Kidney (tissue), 22 donors: ENCODE measurements at places on chromosomes 3 and 15. TPM values are rescaled to one million over a fixed set of nuclear protein-coding genes. Genes with fewer than 3 reads are reported as not detected.

THPO gene
- total RNA-seq: 0.85 TPM

- no peak for DNase-seq
- H3K27ac ChIP-seq: no peak overlapping the region
- no peaks in the 10 kb centered on the region for H3K27me3 ChIP-seq
- H3K4me1 ChIP-seq: no peaks in the 10 kb centered on the region
- H3K4me3 ChIP-seq: no peak overlapping the region
These were observed 81.7 kb upstream of the ZPLD1 start for GRCh38 chr3:102353148-102353547.

DNA sequence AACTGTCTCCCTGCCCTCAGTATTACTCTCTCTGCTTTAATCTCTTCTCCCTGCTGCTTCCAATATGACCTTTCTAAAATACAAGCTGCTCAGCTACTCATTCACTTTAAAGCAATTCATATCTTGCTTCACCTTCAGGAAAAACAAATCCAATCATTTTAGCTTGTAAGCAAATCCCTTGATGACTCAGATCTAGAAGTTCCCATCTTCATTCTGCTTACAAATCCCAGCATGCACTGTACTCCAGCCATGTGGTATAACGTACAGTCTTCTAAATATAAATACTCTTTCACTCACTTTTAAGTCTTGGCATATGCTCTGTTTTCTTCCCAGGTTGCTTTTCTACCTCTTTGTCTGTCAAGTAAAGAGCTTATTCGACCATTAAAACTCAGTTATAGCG, 1009.1 kb upstream of the SEMA6D start:
- no peaks in the 10 kb centered on the region for H3K4me1 ChIP-seq
- no peaks in the 10 kb centered on the region for H3K27me3 ChIP-seq
- no peak overlapping the region for H3K27ac ChIP-seq
- no peak overlapping the region for H3K4me3 ChIP-seq
- DNase-seq: no peak

ABHD17C gene
- total RNA-seq: 18.8 TPM

DNA sequence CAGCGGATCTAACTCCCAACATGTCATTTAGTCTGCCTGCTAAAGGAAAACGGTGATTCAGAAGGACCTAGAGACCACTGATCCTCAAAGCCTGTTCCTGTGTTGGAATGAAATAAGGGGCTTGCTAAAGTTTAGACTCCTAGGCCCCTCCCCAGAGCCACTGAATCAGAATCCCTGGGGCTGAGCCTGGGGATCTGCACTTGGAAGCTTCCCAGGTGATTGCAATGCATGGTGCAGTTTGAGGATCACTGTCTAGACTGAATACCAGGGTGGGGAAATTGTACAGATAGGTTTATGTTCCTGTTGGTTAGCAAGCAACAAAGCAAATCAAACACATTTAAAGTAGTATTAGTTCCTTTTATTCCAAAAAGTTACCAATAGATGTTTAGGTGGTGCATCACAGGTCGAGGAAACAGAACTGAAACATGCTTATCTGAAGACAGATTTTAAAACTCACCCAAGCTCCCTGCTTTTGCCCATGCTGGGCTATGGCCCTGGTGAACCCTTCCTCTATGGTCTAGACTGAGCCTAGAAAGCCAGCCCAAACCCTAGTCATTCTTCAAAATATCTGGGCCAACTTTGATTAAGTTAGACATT, 29.6 kb upstream of the SPTBN5 start:
- H3K4me1 ChIP-seq: peaks cover 34% of the 10 kb centered on the region
- H3K27me3 ChIP-seq: no peaks in the 10 kb centered on the region
- H3K27ac ChIP-seq: no peak overlapping the region
- DNase-seq: no peak
- H3K36me3 ChIP-seq: peaks cover 4% of the 10 kb centered on the region
- no peak overlapping the region for H3K4me3 ChIP-seq

- no peaks in the 10 kb centered on the region for H3K36me3 ChIP-seq
- H3K4me1 ChIP-seq: peaks cover 2% of the 10 kb centered on the region
- no peaks in the 10 kb centered on the region for H3K27me3 ChIP-seq
- DNase-seq: peak; percentile 66
These were observed 15.8 kb downstream of the LOXL1 start for GRCh38 chr15:73941871-73942635.

GRCh38 chr15:67691450-67691849, 133.9 kb upstream of the SKOR1 start:
- no peaks in the 10 kb centered on the region for H3K4me1 ChIP-seq
- H3K27ac ChIP-seq: no peak overlapping the region
- no peaks in the 10 kb centered on the region for H3K27me3 ChIP-seq
- no peak overlapping the region for H3K4me3 ChIP-seq

DNA sequence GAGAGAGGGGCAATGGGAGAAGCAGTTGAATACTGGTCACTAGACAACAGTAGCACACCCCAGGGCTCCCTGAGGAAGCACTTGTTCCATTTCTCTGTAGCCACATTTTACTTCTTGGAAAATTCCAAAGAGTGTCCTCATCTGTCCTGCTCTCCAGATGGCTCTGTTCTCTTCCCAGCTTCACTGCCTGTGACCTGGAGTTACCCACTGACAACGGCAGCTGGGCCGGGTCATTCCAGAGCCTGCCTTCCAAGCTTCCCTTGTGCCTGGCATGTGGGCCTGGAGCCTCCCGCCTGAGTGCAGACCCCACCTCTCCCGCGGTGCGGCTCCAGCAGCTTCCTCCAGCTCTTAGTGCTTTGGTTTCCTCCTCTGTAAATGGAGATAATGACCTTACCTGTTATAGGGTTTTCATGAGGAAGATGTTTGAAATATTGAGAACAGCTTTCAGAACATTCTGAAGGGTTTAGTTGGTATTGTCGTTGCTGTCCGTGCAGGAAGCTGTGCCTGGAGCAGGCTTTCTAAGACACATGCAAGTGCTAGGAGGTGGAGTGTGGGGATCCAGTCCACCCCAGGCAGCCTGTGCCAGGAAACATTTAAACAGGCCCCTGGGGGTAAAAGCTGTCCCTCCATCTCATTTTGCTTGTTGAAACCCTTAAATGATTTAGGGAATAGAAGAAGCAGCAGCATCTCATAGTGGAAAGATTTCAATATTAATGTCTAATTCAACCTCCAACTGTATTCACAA, 24.8 kb downstream of the EFCC1 start:
- no peak overlapping the region for H3K27ac ChIP-seq
- no peaks in the 10 kb centered on the region for H3K27me3 ChIP-seq
- DNase-seq: peak; percentile 67
- H3K36me3 ChIP-seq: no peaks in the 10 kb centered on the region
- no peaks in the 10 kb centered on the region for H3K4me1 ChIP-seq

DNA sequence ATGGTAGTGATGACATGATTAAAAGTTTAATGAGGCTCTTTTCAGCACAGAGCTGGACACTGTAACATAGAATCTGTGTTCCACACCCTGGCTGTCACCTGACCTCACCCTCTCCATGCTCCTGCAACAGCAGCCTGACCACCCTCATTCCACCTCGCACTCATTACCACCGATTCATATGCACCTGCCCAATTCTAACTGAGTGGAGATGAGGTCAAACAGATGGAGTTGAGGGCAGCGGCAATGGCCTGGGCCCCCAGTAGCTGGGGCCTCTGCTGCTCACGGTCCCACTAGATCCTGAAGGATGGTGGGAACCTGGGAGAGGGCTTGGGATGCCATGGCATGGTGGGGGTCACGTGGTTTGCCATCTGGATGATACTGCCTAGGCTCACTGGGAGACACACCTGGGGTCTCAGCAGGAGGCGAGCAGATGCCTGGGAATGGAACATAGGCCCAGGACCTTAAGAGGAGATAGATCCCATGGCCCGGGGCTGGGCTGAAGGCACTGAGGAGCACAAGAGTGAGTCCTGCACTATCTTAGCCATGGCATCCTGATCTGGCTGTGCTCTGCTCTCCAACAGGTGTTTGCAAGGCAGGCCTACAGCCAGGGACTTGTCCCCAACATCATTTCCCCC, 1.3 kb downstream of the SCN5A start:
- H3K36me3 ChIP-seq: no peaks in the 10 kb centered on the region
- no peak overlapping the region for H3K27ac ChIP-seq
- H3K4me3 ChIP-seq: no peak overlapping the region

DNA sequence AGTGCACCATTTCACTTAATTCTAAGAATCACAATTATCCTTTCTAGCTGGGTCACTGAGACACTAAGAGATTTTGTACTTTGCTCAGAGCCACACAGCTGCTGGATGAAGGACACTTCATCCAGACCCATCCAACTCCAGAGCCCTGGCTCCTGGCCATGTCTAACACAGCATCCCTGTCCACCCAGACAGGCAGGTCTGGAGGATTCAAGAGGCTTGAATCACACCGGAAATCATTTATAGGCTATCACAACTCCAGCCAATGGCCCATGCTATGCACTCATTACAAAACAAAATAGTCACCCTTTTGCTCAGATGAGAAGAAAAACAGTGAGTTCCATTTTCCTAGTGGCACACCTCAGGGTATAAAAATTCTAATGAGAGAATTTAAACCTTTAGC, 198.2 kb upstream of the LMCD1 start:
- H3K36me3 ChIP-seq: no peaks in the 10 kb centered on the region
- H3K27me3 ChIP-seq: no peaks in the 10 kb centered on the region
- H3K4me1 ChIP-seq: no peaks in the 10 kb centered on the region
- H3K4me3 ChIP-seq: no peak overlapping the region
- no peak overlapping the region for H3K27ac ChIP-seq
- no peak for DNase-seq

DNA sequence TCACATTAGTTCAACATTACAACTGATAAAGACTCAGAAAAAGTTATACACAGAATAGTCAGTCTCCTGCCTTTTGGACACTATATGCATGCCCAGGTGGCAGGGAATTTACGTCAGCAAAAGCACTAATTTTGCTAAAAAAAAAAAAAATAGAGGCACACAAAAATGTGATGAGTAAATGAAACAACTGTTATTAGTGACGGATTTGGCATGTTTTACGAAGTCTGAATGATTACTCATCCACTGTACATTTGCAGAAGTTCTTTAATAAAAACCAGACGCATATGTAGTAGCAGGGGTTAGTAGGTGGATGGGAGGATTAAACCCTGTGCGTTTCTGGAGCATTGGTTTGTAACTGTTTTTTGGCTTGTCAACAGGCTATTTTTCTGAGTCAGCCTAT, 99.0 kb downstream of the MITF start:
- no peaks in the 10 kb centered on the region for H3K27me3 ChIP-seq
- no peak for DNase-seq
- no peaks in the 10 kb centered on the region for H3K4me1 ChIP-seq
- H3K27ac ChIP-seq: no peak overlapping the region

DNA sequence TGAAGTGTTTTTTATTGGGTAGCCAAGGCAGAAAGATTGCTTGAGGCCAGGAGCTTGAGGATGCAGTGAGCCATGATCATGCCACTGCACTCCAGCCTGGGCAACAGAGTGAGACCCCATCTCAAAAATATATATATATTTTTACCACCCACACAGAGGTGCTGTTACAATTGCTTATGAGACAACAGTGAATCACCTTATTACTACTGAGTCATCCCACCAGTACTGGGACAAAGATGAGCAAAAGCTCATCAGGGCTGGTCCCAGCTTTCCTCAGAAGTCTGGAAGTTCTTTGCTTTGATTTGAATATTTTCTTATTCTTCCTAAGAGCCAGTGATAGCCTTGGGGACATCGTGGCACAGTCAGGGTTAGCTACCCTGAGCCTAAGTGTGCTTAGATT, 207.7 kb downstream of the SOX2 start:
- DNase-seq: no peak
- H3K36me3 ChIP-seq: no peaks in the 10 kb centered on the region
- H3K27me3 ChIP-seq: no peaks in the 10 kb centered on the region
- no peaks in the 10 kb centered on the region for H3K4me1 ChIP-seq

DNA sequence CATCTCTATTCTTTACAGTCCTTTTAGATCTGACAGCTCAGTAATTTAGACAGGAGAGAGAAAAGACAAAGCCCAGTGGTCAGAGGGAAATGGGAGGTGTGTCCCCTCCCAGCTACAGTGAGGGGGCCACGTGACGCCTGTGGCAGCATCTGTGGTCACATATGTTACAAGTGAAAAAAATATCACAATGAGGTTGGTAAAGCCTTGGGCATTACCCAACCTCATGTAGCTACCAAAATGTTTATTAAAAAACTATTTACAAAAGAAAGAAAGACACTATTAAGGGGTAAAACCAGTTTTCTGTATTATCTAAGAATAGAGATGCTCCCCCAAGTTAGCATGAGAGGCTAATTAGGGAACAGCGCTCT, 42.9 kb upstream of the PLCL2 start:
- no peaks in the 10 kb centered on the region for H3K36me3 ChIP-seq
- DNase-seq: no peak
- H3K4me1 ChIP-seq: no peaks in the 10 kb centered on the region
- no peaks in the 10 kb centered on the region for H3K27me3 ChIP-seq
